ENCODE measurements at places on chromosomes 7 and 10.

DNA sequence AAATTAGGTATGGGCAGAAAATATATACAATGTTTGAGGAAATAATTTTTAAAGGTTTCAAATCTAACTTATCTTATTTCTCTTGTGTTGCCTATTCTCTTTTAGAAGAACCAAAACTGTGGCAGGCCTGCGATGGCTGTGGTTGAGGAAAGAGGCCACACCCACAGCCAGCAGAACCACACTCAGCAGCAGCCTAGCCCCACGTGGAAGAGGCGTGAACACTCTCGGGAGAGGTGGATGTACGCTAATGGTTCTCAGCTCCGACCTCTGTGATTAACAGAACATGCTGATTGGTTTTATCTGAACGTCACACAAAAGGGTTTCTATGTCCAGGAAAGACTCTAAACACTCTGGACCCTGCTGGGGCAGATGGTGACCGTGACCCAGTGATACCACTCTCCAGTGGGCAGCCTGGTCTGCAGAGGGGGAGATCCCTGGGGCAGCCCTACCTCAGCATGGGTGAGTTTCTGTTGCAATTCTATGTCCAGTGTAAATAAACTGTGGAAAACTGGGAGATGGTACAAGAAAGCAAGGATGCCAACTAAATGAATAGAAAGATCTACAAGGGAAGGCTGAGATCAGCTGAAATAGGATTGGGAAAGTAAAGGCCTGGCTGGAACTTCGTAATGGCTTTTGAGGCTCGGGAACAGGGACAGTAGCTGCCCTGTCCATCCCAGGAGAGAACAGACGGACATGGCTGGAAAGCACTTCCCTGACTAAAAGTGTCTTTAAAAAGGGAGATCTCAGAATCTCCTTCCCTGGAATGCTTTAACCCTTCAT is 26.6 kb downstream of the DIP2C start:
- peak; percentile 53 for DNase-seq

DNA sequence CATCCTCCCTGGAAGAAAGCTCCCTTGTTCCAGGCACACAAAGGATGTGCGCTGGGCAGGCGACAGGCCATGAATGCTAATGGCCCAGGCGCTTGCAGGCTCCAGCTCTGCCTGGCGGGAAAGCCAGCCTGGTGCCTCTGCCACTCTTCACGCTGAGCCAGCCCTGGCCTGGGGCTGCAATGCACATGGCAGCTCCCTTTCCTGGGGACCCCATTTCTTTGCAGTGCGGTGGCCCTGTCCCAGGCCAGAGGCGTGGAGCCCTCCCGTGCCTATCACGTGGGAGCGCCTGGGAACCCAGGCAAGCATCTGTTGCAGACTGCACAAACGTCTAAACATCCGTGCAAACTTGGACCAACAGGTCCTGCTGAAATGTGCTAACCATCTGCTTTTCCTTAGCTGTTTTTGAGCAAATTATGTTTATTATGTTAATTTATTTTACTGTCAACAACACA is 152.1 kb upstream of the LYZL2 start:
- DNase-seq: no peak

DNA sequence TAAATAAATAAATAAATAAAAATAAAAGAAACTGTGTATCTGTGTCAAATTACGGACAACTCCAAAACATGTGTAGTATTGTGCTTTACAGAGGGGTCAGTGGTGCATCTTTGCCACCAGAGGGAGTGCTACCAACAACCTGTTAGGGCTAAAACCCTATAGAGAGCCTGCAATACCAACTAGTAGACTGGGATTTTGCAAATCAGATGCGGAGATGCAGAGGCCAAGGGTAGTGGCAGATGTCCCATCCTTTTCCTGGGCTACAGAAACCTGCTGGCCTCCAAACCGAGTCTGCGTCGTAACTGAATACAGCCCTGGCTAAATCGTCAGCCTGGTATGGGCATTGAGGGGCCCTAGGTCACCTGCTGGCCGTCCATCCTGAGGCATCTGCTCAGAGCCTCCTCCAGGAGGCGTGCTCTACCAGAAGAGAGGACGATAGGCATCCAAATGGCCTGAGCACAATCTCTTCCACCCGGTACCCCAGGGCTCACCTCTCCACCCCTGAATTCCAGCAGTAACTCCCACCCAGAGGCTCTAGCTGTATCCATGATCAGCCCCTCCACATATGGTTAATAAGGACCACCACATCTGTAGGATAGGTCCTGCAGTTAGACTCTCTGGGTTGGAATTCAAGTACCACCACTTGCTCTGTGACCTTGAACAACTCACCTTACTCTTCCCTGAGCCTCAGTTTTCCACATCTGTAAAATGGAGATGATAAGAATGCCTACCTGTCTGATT is 6.2 kb upstream of the RRP12 start:
- DNase-seq: no peak

DNA sequence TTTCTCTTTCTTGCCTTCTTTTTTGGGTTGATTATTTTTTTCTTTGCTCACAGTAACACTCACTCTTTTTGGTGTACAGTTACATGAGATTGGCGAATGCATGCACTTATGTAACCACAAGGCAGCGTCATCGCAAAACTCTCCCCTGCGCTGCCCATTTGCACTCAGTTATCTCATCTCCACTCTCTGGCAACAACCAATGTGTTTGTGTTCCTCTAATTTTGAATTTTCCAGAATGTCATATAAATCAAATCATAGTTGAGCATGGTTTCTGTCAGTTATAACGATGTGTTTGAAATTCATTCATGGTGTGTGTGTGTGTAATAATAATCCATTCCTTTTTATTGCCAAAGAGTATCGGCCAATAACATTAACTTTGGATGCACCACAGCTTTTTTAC is 23.0 kb upstream of the IGFBP3 start:
- DNase-seq: no peak

GRCh38 chr7:100632951-100633717 is 8.2 kb downstream of the TFR2 start:
- DNase-seq: no peak

GRCh38 chr7:122140918-122141317 is 3.1 kb downstream of the AASS start:
- DNase-seq: no peak

GRCh38 chr10:49140304-49141177 is 6.7 kb upstream of the FAM170B start:
- DNase-seq: no peak

DNA sequence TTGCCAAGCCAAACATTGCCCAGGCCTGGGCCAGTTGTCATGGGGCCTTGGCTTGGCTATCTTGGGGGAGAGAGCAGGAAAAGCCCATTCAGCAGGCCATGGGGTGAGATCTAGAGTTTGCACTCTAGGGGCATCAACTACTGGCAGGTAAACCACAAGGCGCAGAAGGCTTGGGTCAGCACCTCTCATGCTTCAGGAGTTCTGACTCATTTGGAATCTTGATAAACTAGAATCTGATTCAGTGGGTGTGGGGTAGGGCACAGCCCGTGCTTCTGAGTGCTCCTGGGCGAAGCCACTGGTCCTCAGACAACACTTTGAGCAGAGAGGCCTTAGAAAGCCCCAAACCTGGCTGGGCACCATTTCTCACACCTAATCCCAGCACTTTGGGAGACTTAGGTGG is 81.1 kb downstream of the RGS10 start:
- DNase-seq: no peak

- DNase-seq: no peak
These were observed 309.4 kb downstream of the RPS24 start for GRCh38 chr10:78342827-78343653.

DNA sequence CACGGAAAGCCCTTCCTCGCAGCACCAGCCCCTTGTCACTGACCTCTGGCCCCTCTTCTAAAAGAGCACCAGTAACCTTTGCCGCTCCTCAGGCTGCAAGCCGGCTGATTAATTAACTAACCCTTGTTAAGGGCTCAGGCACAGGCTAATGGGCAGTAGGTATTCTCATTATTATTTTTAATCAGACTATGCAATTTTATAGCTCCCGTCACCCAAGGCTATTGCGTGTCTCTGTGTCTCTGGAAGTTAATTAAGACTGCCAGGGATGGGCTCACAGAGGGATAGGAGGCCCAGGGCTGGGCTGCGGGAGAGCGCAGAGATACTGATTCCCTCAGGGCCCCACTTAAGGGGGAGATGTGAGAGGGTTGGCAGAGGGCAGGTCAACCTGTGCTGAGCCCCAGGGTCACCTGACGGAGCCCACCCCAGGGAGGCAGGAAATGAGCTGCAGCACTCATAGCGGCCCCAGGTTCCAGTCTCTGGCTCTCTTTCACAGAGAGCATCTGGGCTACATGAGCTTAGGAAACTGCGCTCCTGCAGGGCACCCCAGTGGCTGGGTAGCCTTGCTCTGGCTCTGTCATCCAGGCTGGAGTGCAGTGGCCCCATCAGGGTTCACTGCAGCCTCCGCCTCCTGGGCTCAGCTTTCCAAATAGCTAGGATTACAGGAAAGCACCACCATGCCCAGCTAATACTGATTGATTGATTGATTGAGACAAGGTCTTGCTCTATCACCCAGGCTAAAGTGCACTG is 92.2 kb upstream of the LRRC4 start:
- no peak for DNase-seq

GRCh38 chr10:72821606-72822005 is 71.9 kb upstream of the OIT3 start:
- DNase-seq: no peak

DNA sequence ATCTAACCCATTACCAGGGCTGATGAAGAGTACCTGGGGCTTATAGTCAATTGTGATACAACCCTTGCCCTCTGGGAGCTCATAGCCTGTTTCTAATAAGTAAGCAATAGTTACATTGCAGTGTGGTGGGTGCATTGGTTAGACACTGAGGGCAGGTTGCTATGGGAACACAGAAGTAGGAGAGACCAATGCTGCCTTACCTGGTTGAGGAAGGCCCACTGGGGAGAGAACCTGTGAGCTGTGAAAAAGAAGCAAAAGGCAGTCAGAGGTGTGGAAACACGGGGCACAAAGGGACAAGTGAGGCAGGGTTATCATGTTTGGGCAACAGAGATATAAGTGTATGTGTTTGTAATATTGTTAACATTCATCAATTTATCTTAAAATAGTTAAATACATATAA is 51.9 kb downstream of the WDFY4 start:
- no peak for DNase-seq

GRCh38 chr10:33117230-33117629 is 159.2 kb upstream of the ITGB1 start:
- DNase-seq: no peak

DNA sequence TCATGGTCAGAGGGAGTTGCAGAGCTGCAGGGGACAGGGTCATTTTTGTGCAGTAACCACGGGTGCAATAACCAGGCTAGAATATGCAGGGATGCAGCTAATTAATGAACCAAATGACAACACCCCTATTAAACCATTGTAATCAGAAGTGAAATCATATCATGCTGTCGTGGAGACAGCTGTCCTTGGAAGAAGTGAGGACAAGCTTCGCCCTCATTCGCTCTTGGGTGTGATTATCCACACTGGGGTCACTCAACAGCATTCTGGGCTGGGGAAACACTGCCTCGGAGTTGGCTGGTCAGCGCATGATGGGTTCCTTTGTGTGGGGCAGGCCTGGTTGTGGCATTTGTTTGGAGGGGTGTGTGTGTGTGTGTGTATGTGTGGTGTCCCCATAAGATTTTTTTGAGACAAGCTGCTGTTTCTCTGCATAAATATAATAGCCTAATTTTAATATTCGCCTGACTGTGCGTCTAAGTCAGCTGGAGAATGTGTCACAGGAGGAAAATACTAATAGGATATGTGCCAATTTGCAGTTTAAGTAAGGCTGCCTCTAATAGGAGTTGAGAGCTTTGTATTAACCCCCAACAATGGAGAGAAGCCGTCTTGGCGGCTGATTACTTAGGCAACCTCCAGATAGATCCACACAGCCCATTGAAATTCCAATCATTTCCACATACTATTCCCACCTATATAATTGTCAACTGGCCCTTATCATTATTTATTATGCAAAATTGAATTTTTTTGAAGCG is 149.4 kb downstream of the DNAJB6 start:
- DNase-seq: no peak

GRCh38 chr7:112985377-112985987 is 101.1 kb downstream of the GPR85 start:
- DNase-seq: no peak

GRCh38 chr7:52727632-52728031 is 307.8 kb upstream of the POM121L12 start:
- DNase-seq: no peak

- DNase-seq: no peak
These were observed 41.7 kb downstream of the ZWINT start for GRCh38 chr10:56319386-56319785.

DNA sequence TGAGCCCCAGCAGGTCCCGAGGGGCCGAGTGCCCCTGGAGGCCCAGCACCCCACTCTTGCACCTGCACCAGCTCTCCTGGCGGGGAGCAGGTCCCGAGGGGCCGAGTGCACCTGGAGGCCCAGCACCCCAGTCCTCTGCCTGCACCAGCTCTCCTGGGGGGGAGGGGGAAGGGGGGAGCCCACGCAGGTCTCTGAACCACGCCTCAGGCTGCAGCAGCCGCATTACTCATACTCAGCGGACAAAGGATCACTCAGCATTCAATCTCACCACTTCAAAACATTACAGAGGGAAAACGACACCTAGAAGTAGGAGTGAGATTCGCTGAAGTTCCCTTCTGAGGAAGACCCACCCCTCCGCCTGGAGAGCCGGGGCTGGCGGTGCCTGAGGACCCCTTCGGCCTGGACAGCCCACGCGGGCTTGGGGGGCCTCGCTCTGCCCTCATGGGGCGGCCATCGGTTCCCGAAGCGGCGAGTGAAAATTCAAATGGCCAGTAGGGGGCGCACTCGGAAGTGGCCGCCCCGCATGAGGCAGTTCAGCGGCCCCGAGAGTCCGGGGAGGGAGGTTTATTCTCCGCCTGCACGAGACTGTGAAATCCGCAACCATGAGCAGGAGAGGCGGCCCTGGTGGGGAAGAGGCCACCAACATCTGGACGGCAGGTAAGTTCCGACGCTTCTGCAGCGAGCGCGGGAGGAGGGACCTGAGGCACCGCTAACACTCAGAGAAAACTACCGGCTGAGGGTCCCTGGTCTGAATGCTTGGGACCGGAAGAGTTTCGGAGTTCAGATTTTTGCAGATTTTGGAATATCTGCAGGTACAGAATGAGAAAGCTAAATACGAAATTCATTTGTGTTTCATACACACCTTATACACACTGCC is 1.1 kb upstream of the GPER1 start:
- DNase-seq: peak; percentile 93

- DNase-seq: no peak
These were observed 128.6 kb downstream of the APBB1IP start for GRCh38 chr10:26566525-26567350.

DNA sequence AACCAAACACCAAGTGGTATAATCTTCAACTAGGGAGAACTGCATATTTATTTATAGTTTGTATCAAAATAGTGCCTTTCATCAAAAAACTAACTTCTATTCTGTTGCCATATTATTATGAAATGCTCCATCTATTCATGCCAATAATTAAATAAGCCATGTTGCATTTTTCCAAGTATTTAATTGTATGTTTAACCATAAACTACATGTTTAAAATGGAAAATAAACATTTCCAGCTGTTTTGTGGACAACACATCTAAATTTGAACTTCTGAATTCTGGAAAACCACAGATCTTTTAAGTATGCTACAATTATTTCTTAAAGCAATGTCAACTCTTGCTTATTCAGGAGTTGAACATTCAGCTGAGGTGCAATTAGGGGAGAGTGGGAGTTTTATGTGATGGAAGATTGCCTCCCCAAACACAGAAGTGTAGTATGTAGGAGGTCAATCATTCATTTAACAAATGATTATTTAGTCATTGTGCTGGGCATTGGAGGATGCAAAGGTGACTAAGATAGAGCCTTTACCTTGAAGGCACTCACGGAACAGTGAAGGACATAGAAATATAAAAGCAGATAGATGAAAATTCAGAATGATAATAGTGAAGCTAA is 80.7 kb upstream of the PPP1R3C start:
- no peak for DNase-seq

GRCh38 chr7:91568138-91568537 is 303.9 kb downstream of the FZD1 start:
- no peak for DNase-seq

All from posterior vena cava (tissue), 2 donors.